Progenitor cell of endocrine pancreas (in vitro differentiated cells): ENCODE measurements at places on chromosomes 16 and 17.

GRCh38 chr17:81741594-81742452 lies 29.7 kb downstream of the SLC25A10 start:
- DNase-seq: no peak

DNA sequence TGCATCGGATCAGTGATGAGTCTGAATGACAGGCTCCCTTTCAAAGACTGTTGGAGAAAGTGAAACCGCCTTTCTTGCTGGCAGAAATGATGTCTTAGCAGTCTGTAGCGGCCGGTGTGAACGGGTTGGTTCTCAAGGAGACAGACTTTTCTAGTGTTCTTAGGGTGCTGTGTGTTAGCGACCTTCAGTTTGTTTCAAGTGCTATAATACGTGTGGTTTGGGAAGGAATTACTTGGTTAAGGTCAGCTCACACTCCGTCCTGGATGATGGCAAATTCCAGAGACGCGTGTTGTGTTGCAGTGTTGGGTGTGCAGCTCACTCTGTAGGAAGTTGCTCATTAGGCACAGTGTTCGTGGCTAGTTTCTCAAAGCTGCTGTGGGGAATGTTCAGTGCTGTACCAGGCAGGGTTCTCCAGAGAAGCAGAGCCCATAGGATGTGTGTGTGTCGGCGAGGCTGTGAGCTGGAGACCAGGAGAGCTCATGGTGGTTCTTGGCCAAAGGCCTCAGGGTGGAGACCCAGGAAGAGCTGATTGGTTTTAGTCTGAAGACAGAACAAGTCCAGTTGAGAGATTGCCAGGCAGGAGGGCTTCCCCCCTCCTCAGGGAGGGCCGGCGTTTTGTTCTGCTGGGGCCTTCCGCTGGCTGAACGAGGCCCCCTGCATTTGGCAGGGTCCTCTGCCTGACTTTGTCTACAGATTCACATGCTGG lies 37.6 kb downstream of the ZNF750 start:
- DNase-seq: no peak

GRCh38 chr17:14222611-14223010 lies 14.1 kb downstream of the CDRT15 start:
- no peak for DNase-seq

GRCh38 chr17:41992576-41992975 lies 24.7 kb downstream of the DNAJC7 start:
- DNase-seq: no peak

DNA sequence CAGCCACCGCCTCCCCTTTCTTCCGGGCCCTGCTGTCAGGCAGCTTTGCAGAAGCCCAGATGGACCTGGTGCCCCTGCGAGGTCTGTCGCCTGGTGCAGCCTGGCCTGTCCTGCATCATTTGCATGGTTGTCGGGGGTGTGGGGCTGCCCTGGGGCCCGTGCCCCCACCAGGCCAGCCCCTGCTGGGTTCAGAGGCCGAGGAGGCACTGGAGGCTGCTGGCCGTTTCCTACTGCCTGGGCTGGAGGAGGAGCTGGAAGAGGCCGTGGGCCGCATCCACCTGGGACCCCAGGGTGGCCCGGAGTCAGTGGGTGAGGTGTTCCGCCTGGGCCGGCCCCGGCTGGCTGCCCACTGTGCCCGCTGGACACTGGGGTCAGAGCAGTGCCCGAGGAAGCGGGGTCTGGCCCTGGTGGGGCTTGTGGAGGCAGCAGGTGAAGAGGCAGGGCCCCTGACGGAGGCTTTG lies 5.5 kb upstream of the TGFB1I1 start:
- no peak for DNase-seq

DNA sequence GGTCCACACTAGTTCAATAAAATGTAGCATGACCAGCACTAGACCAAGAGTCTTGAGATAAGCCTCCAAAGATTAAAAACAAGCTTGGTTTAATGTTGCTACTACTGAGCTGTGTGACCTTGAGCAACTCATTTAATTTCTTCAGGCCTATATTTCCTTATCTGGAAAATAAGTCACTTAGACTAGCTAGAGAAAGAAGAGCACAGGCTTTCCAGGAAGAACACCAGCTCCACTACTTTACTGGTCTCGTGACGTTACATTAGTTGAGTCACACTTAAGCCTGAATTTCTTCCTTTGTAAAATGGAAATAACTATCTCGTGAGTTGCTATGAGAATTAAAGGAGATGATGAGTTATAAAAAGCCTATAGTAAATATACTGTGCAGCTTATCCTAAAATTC lies 5.4 kb downstream of the HELZ start:
- DNase-seq: no peak

DNA sequence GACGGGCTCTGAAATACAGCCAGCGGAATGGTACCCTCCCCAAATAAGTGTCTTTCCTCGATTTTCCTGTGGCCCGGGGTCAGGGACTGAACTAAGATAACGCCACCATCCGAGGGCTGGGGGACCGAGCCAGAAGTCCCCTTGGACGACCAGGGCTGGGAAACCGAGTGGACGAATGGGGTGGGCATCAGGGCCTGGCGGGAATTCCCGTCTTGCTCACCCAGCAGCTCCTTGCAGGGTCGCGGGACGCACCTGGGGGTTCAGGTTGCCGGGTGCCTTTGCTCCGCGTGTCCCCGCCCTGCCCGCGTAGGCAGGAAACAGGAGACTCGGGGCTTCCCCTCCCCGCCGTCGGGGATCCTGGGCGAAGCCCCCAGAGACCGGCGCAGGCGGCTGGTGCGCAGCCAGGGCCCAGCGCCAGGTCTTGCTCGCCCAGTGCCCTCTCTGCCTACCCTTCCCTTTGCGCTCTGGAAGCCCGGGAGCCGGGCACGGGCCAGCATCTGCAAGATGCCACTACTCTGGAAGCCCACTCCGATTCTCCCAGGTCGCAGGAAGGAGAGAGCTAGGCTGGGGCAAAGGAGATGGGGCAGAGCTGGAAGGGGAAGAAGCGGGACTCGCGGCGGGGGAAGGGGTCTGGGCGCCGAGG lies 665 bp upstream of the GRIN2C start:
- no peak for DNase-seq

DNA sequence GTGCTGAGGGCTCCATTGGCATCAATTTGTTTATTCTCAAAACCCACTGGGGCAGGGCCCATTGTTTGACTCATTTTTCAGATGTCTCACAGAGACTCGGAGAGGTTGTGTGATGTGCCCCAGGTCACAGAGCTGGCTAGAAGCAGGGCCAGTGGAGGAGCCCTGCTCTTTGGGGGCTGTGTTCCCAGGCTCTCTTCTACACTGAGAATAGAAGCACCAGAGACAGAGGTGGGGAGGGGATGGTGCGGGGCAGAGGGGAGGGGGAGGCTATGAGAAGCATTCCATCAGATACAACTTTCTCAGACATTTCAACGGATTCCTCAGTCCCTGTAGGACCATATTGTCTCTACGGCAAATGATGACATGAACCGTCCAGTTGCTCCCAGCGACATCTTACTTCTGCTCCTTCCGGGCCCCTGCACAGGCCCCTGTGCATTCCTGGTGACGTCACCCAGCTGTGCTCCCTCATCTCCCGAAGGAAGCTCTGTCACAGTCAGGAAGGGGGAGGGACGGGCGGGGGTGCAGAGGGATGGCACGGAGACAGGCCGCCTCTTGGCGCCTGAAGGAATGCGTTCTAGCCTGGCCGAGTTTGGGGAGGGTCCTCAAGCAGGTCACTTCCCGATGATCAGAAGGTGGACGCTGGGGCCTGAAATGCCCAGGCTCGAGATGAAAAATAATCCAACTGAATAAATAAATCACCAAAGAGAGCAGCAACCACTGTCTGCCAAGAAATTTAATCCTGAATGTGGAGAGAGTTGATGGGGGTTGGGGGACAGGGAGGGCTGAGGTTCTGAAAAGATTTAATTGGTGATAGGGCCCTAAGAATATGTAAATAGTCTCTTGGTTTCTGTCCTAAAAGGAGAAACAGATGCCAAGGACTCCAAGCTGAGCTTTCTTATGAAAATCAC lies 114.1 kb downstream of the NOG start:
- no peak for DNase-seq
